ENCODE measurements at places on chromosomes 2 and 18.

- DNase-seq: no peak
These were observed 109.6 kb upstream of the ALKAL2 start for GRCh38 chr2:397521-397920.

GRCh38 chr2:217479566-217479965 is 523.2 kb downstream of the TNS1 start:
- no peak for DNase-seq

DNA sequence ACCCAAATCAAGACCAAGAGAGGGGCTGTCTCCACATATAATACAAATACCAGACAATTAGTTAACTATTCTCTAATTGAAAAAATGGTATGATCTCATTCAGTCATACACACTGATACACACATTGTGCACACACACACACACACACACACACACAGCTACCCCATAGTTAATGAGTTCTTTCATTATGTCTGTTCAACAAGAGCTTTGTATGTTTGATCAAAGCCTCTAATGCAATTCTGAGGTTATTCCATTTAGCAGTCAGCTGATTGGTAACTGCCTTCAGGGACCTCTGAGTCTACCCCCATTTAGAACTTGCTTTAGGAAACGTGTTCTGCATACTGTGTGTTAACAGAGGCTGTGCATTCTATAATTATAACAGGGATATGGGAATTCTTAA is 741.4 kb upstream of the LRRTM4 start:
- no peak for DNase-seq

DNA sequence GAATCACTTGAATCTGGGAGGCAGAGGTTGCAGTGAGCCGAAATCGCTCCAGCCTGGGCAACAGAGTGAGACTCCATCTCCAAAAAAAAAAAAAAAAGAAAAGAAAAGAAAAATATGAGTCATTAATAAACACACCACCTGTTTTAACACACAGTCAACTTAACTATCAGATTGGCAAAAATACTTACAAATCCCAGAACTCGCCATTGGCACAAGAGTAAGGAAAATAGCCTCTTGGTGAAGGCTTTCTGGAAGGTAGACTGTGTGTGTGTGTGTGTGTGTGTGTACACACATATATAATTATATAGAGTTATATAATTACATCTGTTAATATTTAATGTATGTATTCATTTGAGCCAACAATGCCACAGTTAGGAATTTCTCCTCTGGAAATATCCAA is 63.7 kb upstream of the UXS1 start:
- peak; percentile 0 for DNase-seq

DNA sequence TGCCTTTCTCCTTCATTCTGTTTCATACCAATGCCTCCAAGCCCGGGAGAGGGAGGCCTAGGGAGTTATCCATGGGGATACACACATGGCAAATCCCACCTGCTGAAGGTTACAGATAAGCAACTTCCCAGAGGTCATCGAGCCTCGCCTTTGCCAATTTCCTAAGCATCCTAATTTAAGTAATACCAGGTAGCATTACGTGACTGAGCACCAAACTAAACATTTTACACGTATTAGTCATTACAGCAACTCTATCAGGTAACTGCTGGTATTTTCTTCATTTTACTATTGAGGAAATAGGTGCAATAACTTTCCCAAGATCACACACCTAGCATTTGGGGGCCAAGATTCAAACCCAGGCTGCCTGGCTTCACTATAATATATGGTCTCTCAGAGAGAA is 30.1 kb upstream of the BZW1 start:
- DNase-seq: no peak

Data from natural killer cell (primary cell).